CD4-positive, alpha-beta T cell treated with Interleukin-15 for 4 hours (primary cell): ENCODE measurements at places on chromosomes 12 and 14.

DNA sequence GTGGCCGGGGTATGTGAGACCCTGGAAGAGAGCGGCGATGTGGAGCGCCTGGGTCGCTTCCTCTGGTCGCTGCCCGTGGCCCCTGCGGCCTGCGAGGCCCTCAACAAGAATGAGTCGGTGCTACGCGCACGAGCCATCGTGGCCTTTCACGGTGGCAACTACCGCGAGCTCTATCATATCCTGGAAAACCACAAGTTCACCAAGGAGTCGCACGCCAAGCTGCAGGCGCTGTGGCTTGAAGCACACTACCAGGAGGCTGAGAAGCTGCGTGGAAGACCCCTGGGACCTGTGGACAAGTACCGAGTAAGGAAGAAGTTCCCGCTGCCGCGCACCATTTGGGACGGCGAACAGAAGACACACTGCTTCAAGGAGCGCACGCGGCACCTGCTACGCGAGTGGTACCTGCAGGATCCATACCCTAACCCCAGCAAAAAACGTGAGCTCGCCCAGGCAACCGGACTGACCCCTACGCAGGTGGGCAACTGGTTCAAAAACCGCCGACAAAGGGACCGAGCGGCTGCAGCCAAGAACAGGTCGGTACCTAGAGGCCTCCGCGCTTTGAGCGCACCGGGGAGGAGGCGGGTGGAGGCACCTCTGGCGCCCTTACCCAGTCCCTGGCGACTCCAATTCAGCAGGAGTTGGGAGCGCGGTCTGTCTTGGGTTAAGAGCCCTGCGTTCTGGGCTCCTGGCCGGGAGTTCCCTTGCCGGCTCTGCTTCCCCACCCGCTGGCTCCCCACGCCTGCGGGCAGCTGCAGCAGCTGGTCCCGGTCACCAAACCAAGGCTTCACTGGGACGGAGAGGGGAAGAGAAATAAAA, 700 bp downstream of the SIX6 start:
- no peak for DNase-seq

- DNase-seq = no peak
Measured at GRCh38 chr12:53935383-53936341, 3.0 kb upstream of the HOXC13 start.

GRCh38 chr12:46005151-46005797, 14.9 kb upstream of the SCAF11 start:
- peak; percentile 23 for DNase-seq

GRCh38 chr12:55842681-55843429, at the start of gene MMP19:
MMP19 (minus strand) TSS chr12:55842936; CDS start chr12:55842830, 106 bp downstream.
- no peak for DNase-seq

DNA sequence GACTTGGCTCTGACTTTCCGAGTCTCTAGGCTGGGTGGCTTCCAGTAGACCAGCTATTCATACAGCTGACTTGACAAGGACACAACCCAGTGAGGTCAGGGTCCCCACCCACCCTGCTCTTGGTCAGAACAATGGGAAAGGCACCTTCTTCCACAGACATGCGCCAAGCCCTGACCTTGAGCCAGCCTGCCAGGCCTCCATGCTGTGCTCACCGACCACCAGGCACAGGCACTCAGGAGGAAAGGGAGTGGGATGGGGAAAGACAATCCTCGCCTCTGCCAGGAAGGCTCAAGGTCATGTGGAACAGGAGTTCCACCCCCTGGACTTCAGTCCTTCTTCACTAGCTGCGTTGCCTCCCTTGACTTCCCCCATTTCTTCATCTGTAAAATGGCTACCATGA, 31.4 kb downstream of the GALNT16 start:
- no peak for DNase-seq

- DNase-seq = no peak
Measured at GRCh38 chr12:49823350-49823749, 4.9 kb downstream of the NCKAP5L start.

DNA sequence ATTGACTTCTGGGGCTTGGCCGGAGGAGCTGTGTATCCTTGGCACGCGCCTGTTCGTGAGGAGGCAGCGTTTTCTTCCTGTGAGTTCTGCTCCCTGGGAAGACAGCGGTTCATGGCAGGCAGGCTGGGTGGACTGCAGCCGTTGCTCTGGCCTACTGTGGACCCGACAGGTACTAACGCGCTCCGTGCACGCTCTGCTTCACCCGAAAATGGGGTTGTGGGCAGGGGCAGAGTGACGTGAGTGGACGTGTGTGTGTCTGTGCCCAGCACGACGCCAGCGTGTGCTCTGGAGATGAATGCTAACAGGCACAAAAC, 179.1 kb downstream of the KIF26A start:
- DNase-seq = no peak

- peak; percentile 8 for DNase-seq
Measured at GRCh38 chr14:81176241-81176640, 44.5 kb downstream of the GTF2A1 start.

DNA sequence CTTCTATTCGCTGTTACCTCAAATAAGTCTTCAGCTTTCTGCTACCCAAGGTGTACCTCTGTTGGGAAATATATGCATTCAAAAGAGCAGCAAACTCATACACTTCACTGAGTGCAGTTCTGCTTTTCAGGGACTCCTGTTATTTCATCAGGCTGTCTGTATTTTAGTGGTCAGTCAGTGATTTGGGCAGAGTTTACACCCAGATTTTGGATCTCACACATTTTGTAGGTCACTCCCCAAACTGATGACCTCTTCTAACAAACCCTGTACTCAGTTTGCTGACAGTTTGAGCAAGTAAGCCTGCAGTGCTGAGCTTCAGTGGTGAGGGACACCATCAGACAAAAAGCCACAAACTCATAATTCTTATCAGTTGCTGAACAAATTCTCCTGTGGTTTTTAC, 8.2 kb upstream of the WASHC4 start:
- no peak for DNase-seq

- no peak for DNase-seq
Measured at GRCh38 chr12:77001276-77001675, 64.1 kb downstream of the E2F7 start.

- DNase-seq = no peak
Measured at GRCh38 chr12:115947696-115948062, 329.8 kb downstream of the MED13L start.

- no peak for DNase-seq
Measured at GRCh38 chr12:97151481-97151880, 244.4 kb downstream of the NEDD1 start.

DNA sequence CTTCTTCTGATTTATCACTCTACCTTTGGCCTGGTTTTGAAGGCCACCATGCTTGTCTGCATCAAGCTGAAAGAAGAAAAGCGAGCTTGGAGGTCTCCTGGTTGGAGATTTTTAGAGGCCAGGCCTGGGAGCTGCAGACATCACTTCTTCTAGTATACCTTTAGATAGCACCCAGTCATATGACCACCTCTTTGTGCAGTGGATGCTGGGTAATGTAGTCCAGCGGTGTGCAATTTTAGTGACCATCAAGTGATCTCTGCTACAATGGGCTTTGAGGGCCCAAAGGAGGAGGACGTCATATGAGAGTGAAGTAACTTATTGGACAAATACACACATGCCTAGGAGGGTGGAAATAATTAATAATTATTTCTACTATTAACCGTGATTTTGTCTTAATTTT, 15.2 kb upstream of the WNT5B start:
- no peak for DNase-seq

GRCh38 chr12:132411457-132411856, 78.5 kb upstream of the FBRSL1 start:
- DNase-seq = no peak

DNA sequence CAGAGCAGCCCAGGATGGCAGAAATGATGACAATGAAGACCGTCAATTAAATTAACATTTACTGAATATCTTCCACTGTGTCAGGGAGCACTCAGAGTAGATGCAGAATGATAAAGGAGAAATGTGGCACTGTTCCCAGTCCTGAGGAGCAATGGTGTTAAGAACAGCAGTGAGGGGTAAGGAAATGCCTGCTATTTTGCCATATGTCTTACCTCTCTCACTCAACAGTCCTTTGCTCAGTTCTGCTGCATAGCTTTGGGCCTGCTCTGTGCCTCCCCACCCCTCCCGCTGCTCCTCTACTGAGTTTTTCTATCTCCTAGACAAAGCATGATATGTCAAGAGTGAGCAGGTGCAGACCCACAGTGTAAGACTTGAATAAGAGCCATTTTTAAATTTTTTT, 318.8 kb downstream of the NAV3 start:
- DNase-seq = no peak

DNA sequence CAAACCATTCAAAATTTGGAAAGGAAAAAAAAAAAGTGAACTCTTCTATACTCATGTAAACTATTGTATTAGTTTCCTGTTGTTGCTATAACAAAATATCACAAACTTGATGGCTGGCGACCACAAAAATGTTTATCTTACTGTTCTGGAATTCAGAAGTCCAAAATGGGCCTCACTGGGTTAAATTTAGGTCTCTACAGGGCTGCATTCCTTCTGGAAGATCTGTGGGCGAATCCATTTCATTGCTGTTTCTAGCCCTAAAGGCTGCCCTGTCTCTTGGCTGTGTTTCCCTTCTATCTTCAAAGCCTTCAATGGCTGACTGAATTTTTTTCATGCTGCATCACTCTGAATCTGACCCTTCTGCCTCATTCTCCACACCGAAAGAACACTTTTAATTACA, 105.1 kb upstream of the NAV3 start:
- no peak for DNase-seq

DNA sequence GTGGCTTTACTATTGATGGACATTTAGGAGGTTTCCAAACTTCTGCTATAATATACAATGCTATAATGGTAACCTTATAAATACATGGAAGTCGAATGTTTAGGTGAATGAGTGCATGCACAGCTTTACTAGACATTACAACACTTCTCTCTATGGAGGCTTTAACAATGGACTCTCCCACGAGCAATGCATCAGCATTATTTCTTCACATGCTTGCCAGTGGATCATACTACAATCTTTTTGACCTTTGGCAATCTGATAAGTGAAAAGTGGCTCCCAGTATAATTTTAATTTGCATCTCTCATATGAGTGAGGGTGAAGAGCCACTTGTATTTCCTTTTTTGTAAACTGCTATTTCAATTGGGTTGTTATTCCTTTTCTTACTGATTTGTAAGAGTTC, 18.2 kb downstream of the RDH12 start:
- DNase-seq = no peak

- no peak for DNase-seq
Measured at GRCh38 chr12:88242571-88242925, 100.4 kb downstream of the TMTC3 start.

DNA sequence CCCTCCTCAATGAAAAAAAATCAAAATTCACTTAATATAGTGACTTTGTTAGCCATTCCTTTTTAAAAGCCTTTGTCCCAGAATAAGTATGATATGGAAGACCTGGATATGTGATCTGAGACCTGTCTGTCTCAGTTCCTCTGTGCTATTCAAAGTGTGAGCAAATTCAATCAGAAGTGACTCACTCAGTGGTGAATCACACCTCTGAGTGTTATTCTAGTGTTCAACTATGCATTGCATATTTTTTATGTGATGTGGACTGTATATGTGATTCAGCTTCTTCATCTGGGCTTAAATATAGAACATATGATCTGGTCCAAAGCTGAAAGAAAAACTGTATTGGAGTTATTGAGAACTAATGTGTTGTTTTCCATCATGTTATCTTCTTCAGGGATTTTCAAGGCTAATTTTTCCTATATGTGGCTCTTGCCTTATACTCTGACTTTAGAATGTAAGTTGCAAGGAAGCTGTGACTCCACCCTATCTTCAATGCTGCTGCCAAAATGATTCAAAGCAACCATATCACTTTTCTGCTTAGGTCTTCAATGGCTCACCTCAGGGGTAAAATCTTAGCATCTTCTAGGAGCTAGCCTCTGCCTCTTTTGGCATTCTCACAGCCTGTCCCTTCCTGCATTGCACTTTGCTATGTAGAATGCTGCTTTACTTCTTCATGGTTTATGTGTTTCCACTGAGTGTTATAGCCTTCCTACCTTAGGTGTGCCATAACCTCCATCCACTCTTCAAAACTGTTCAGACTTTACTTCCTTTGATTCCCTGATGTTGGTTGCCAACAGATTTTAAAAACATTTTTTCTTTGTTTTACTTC, 169.8 kb downstream of the OTOGL start:
- no peak for DNase-seq

DNA sequence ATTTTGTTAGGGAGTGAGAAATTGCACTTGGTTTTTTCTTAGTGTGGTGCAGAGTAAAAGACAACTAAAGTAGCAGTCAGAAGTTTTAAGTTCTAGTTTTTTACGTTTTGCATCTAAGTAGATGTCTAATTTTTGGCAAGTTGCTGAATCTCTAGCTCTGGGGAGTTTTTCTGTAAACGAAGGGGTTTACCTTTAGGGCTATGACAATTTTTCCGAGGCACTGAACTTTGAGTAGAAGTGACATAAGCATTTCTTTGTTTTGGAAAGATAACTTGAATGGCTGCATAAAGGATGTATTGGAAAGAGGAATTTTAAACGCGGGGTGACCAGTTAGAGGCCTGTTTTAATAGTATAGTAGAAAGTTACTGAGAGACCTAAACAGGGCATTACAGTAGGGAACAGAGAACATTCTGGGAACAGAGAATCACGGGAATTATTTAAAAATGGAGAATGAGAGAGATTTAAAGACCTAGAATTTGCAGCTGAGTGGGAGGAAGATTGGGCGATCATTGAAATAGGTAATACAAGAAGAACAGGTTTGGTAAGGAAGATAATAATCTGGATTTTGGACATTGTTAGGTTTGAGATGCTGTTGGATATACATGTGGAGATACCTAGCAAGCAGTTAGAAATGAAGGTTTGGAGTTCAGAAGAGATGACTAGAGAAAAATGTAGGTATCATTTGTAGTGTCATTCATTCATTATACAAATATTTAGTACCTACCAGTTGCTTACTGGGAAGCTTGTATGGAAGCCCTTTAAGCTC, 1.2 kb downstream of the ZNF410 start:
- no peak for DNase-seq

- DNase-seq = no peak
Measured at GRCh38 chr14:77979171-77979570, 179.3 kb downstream of the ADCK1 start.

GRCh38 chr12:115700896-115701465, 576.5 kb downstream of the MED13L start:
- no peak for DNase-seq

DNA sequence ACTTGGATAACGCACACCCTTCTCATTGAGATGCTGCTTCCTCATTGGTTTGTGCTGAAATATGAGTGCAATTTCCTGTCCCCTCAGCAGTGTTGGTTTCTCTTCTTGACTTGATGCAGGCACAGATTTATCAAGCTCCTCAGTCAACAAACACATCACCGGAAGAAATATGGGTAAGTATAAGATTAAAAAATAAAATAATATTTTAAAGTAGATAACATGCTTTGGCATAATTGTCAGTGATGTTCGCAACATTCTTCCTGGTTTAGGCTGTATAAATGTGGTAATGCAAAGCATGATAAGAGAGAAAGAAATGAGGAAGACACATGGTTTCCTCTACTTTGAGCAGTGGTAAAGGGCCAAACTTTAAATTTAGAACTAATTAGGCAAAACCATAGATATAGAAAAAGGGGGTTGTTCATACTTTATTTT, at the start of gene GPR65:
TSS of gene GPR65 (plus strand) at position 86 of the 432 bp plus-strand sequence. CDS start 5,713 bp downstream, outside the sequence.
- peak; percentile 69 for DNase-seq

- no peak for DNase-seq
Measured at GRCh38 chr12:16437281-16437816, 89.9 kb downstream of the MGST1 start.

GRCh38 chr14:98203421-98203820, 1068.6 kb downstream of the BCL11B start:
- DNase-seq = no peak

- DNase-seq = no peak
Measured at GRCh38 chr14:86790408-86791364, 1202.3 kb downstream of the GALC start.
